ENCODE measurements at places on chromosomes 11 and 22.

- DNase-seq = no peak
Measured at GRCh38 chr11:9799886-9800285, 136.0 kb downstream of the SWAP70 start.

DNA sequence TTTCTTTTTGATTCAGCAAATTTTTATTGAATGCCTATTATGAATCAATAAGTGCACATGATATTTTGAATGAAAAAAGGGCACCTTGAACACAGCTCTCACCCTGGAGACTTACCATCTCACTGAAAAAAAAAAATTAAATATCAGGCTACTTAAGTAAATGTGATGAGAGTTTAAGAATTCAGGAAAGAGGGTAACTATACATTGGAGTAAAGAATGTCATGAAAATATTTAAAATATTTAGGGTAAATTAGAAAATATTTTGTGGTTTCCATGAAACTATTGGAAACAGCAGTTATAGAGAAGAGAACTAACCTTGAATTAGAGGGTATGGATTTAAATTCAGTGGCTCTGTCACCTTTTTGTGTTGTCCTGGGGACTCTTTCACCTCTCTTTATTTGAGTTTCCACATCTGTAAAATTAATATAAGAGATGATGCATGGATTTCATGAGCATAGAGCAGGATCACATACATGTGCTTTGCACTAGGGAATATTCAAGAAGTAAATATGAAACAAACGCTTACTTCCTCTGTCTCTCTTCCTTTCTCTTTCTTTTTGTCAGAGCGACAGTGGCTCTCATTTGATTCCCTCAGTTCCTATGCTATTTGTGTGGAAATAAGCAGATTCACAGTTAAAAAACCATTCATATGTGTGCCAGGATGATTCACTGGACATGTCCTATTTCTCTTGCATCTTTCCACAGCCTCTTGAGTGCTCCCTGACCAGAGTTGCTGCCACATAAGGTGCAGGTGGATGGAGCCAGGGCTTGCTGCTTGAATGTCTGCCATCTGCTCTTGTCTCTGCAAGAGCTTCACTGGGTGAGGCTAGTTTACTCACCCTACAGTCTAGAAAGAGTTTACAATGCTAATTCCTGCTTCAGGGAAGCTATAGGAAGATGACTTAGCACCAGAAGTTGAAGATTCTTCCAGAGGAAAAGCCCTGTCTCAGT lies 533.1 kb downstream of the ETS1 start:
- no peak for DNase-seq

DNA sequence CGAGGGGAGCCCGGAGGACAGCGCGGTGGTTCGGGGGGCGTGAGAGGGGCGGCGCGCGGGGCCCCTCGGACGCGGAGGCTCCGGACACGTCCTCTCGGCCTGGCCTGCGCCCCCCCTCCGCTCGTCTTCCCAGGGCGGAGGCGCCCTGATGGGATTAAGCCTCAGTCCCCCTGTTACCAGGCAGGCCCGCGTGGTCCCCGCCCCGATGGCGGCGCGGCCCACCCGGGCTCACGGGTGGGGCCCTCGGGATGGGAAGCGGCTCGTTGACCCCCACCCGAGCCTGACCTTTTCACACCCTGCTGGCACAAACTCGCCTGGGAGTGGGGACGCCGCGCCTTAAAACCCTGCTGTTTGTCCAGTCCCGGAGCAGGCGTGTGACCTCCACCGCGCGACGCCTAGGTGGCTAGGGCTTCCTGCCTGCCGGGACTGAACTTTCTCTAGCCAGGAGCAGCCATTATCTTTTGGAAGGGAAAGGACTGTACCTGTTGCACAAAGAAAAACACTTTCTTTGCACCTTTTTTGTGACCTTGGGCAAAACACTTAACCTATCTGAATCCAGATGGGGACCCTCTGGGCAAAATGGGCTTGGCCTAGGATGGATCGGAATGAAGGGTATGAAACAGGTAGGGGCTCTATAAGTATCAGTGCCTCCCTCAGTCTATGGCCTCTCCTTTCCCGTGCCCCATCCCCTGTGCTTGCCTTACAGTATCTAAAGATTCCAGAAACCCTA lies 1.0 kb downstream of the KIAA1671 start:
- DNase-seq = no peak

DNA sequence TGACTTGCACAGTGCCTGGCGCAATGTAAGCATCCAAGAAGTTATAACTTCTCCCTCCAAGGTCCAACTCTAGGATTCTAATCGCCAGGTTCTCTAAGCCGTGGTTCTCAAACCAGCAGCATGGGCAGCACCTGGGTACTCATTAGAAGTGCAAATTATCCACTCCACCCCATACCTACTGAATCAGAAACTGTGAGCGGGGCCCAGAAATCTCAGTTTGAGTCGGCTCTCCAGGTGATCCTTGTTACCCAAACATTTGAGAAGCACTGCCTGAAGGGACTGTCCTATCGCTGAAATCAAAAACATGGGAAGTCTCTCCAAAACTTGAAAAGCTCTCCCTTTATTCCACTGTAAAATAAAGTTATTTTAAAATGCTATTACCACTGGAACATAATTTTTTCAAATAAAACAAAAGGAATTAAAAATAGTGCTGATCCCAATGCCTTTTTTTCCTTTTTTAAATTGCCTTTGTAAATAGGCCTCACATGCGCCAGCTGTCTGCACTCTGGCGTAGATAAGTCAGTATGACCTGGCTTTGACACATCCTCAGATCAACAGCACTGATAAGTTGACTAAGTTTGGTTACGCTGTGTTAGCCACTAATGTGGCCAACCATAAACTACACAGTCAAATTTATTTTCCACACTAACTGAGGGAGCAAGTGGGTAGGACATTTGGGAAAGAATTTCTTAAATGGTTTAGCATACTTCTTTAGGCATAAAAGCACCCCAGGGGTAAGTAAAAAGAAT lies 8.4 kb upstream of the CTR9 start:
- DNase-seq = no peak

- peak; percentile 18 for DNase-seq
Measured at GRCh38 chr11:15920856-15921629, 435.3 kb downstream of the SOX6 start.

GRCh38 chr22:22392131-22392530 lies 116.4 kb downstream of the ZNF280B start:
- DNase-seq = no peak

- no peak for DNase-seq
Measured at GRCh38 chr22:29128891-29129807, 56.3 kb downstream of the KREMEN1 start.

GRCh38 chr11:26073646-26074045 lies 258.3 kb upstream of the ANO3 start:
- no peak for DNase-seq

DNA sequence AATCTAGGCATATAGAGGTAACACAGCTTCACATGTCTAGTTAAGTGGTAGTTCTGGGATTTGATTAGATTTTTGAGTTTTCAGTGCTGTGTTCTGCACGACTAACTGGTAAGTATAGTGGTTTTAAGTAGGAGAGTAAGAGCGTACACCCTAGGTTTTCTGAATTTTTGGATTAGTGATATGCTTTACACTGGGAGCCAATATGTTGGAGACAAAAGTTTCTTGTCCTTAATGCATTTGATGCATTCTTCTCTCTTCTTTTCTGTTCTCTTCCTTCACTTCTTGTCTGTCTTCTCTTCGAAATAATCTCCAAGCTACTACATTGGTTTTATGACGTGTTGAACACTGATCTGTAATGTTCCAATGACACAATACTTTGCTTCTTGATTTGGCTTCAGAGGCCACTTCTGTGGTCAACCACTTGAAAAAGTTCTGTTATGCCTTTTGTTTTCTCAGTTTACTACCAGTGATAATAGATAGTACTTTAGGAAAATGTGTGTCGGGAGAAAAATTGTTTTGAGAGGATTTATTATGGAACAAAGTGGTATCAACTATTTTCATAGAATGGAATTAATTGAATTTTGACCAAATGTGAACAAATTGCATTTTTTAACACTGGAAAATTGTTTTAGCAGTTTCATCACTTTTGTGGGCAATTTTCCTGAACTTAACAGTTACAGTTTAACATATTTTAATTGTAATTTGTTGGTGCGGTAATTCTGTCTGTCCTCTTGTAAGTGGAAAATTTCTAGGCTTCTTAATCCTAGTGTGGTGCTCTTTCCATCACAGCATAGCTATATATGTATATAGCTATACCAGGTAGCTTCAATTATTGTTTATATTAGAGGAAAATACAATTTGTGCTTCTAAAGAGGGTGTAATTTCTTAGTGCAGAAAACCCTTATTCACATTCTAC lies 2.6 kb downstream of the PDE3B start:
- DNase-seq = no peak

- DNase-seq = no peak
Measured at GRCh38 chr22:50604256-50605001, 3.8 kb downstream of the MAPK8IP2 start.

GRCh38 chr11:130442737-130443136 lies 5.7 kb upstream of the ADAMTS15 start:
- no peak for DNase-seq

DNA sequence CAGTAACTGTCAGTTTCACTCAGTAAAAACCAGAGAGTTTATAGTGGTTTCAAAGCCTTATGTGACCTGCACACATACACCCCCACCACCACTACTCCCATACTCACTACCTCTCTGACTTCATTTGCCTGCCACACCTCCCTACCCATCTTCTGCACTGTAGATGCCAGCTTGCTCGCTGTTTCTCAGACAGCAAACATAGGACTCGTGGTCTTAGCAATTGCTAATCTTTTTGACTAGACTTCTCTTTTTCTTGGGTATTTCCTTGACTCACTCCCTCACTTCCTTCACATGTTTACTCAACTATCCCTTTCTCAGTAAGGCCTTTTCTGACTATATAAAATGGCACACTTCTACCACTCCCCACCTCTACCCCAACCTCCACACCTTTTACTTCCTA lies 27.8 kb downstream of the CEP295 start:
- no peak for DNase-seq

- peak; percentile 63 for DNase-seq
Measured at GRCh38 chr11:19474954-19475721, 234.4 kb upstream of the E2F8 start.

GRCh38 chr11:27841023-27841422 lies 140.8 kb upstream of the BDNF start:
- no peak for DNase-seq

GRCh38 chr11:123233280-123233974 lies 38.4 kb upstream of the CLMP start:
- DNase-seq = peak; percentile 29

DNA sequence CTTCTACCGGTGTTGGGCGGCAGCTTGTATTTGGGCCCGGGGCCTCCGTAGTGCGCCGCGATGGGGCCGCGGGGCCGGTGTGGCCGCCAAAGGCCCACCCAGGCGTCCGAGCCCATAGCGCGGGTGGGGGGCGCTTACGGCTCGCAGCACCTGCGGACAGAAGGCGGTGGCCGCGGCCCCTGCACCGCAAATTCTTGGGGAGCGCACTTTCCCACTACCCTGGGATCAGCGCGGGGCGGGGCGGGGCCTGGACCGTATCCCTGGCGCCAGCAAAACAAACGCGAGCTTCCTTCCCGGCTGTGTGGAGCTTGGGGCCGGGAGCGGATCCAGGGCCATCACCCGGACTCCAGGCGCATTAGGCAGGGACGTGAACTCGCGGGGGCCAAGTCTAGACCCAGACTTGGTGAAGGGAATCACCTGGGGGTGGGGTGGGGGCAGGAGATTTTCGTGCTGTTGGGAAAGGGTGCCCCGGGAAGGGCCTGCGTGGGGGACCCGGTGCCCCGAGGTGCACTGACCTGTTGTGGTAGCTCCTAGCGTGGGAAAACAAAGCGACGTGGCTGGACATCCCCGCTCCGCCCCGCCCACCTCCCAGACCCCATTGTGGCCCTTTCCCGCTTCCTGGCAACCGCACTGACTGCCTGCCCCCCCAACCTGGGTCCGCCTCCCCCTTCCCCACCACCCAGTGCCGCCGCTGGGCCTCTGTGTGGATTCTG lies 2.3 kb upstream of the TYMP start:
- DNase-seq = no peak

DNA sequence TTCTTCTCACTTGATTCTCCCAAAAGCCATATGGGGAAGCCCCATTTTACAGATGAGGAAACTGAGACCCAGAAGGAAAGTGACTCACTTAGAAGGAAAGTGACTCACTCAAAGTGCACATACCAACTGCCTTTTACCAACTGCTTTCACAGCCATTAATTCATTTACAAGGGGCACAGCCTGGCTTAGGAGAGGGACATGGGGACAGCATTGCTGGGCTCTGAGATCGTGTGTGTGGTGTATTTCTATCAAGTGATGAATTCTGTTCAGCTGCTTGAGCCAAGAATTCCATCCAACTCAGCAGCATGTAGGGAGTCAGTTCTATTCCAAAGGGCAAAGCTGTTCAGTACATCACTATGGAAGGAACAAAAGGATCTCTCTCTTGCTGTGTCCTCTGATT lies 23.5 kb upstream of the PAK1 start:
- no peak for DNase-seq

DNA sequence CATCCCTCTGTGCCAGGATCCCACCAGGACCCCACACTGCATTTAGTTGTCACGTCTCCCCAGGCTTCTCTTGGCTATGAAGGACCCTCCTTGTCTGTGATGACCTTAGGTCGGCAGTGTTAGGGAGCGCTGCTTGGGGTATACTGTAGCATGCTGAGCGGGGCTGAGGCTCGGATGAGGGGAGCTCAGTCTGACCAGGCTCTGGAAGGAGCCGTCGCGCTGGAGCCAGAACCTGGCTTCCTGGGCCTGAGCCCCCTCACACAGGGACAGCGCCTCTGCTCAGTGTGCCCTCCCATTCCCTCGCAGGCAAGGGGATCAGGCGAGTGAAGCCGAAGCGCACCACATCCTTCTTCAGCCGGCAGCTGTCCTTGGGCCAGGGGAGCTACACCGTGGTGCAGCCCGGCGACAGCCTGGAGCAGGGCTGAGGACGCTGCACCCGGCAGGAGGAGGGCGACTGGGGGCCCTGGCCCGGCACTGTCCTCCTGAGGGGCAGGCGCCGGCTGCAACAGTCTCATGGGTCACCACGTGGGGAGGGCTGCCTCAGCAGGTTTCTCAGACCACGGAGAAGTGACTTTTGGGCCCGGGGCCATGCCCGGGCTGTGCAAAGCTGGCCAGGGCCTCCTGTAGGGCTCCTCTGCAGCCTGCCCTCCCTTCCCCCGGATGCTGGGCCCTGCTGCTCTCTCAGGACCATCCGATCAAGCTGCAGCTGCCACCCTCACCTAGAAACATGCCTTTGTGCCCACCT lies 11.5 kb upstream of the NEAT1 start:
- no peak for DNase-seq

GRCh38 chr11:57399972-57400578 lies 9.6 kb upstream of the PRG2 start:
- no peak for DNase-seq

DNA sequence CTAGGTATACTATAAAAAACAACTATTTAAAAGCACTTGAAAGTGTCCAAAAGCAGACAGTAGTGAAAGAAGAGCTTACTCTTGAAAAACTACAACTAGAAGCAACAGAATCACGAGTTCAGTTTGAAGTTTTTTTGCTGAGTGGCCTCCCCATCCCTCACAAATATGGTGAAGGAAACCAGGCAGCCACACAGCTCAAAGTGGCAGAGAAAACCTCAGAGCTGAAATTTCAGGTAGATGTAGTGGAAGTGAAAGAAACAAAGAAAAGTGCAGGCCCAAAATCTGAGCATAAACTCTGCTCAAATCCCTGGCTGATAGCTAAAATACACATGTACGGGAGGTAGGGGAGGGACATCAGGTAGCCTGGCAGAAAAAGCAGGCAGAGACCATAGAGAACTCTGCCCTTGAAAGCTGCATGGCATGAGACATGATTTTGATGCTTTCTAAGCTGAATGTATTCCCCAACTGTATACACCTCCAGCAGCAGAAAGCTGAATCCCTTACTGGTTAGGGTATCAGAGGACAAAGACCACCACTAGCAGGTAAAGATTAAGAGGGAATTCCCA lies 12.1 kb downstream of the BTBD10 start:
- no peak for DNase-seq

Data from head of caudate nucleus (tissue), 42 donors.